ENCODE measurements at places on chromosomes 6 and 20.

DNA sequence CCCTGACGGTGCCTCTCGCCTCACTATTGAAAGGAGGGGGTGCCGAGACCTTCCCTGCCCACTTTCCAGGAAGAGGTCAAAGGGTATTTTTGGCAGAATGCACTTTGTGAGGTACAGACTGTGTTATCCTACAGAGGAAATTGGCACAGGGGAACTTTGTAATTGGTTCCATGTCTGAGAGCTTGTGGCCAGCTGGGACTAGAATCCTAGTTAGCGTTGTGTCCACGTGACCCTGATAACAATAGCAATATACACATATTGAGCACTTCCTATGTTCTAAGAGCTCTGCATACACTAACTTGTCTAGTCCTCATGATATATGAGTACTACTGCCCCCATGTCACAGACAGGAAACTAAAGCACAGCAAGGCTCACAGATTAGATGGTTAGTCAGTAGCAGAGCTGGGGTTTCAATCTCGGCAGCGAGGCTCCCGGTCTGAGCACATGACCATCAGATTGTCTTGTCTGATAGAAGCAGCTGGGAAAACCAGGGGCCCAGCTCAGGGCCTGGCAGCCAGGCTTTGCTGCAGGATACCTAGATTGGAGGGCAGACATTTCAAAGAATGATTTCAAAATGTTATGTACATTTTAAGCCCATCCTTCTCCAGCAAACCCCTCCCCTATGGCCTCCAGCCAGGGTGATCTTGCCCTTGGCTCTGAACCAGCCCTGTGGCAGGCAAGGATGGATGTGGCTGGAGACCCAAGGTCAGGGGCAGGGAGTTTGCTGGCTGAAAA lies 1.4 kb downstream of the MAPK13 start:
- DNase-seq = peak; percentile 43

DNA sequence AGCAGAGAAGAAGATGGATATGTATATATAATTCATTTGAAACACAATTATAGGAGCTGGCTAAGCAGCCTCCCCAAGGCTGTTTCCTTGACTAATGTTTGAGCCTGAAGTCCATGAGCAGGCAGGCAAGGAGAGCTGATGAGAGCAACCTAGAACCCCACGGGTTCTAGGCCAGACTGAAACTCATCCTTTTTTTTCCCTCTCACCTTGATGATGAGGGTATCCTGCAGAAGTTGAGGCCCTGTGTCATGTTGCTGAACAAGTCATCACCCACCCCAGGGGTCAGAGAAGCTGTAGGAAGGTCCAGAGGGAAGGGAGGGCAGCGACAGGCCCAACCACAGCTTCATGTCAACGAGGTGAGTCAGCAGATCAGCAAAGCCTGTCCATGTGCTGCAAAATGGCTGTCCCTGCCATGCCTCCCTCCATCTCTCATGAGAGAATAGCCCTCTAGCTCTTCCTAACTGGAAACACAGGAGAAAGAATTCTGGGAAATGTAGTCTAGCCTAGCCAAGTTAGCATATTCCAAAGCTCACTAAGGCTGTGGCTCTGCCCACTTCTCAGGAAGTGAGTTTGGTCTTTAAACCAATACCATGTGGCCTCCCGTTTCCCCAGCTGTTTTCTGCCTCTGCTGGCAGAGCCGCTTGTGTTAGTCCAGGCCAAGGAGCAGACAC lies 91.3 kb upstream of the DTNBP1 start:
- no peak for DNase-seq

GRCh38 chr6:136822046-136822375 lies 381 bp upstream of the PEX7 start:
- DNase-seq = peak; percentile 50

GRCh38 chr20:53331151-53331973 lies 262.3 kb downstream of the ZNF217 start:
- DNase-seq = no peak

GRCh38 chr6:79559706-79560105 lies 22.5 kb upstream of the LCA5 start:
- no peak for DNase-seq

GRCh38 chr20:41135888-41136679 lies 1.3 kb upstream of the PLCG1 start:
- no peak for DNase-seq

GRCh38 chr6:10429638-10430427 lies 15.0 kb upstream of the TFAP2A start:
- DNase-seq = peak; percentile 34

GRCh38 chr20:63580796-63581461 lies 6.9 kb upstream of the HELZ2 start:
- DNase-seq = peak; percentile 23

DNA sequence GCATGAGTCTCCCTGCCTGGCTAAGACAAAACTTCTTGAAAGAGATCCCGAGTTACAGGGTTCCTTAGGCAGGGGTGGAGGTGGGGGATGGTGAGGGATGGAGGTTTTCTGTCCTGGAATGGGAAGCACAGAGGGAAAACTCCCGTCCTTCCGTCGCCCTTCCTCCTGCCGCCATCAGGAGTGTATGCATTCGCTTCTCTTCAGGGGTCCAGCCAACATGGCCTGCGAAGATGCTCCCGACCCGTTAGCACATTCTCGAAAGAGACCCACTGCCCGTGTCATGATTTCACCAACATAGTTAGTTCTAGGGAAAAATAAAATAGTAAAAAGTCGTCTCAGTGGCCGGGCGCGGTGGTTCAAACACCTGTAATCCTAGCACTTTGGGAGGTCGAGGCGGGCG lies 37.1 kb downstream of the KIF25 start:
- DNase-seq = no peak

GRCh38 chr6:18390476-18390875 lies 3.3 kb downstream of the RNF144B start:
- no peak for DNase-seq

DNA sequence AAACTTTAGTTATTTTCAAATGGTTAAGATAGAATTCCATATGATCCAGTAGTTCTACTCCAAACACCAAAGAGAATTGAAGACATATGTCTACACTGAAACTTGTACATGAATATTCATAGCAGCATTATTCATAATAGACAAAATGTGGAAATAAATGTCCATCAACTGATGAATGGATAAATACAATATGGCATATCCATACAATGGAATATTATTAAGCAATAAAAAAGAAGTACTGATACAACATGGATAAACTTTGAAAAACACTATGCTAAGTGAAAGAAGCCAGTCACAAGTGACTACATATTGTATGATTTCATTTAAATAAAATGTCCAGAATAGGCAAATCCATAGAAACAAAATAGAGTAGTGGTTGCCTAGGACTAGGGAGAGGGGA lies 33.6 kb upstream of the TRAF3IP2 start:
- DNase-seq = no peak

GRCh38 chr6:22349051-22349450 lies 52.2 kb upstream of the PRL start:
- no peak for DNase-seq

- no peak for DNase-seq
Observed at GRCh38 chr6:127077886-127078285, 40.6 kb upstream of the RSPO3 start.

DNA sequence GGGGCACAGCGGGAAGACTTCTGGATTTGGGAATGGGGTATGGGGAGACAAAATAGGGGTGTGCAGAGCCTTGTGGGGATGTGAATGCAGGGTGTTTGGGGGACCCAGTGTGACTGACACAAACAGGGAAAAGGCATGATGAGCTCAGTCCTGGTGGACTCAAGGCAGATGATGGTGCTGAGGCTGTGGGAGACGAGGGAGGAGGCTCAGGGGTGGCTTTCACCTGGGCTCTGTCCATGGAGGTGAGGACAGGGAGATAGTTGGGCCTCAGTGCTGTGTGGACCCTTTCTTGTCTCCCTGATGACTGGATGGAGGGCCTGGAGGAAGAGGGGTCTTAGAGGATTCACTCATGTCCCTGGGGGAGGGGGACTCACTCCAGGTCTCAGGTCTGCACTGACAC lies 26.2 kb upstream of the MICB start:
- no peak for DNase-seq

DNA sequence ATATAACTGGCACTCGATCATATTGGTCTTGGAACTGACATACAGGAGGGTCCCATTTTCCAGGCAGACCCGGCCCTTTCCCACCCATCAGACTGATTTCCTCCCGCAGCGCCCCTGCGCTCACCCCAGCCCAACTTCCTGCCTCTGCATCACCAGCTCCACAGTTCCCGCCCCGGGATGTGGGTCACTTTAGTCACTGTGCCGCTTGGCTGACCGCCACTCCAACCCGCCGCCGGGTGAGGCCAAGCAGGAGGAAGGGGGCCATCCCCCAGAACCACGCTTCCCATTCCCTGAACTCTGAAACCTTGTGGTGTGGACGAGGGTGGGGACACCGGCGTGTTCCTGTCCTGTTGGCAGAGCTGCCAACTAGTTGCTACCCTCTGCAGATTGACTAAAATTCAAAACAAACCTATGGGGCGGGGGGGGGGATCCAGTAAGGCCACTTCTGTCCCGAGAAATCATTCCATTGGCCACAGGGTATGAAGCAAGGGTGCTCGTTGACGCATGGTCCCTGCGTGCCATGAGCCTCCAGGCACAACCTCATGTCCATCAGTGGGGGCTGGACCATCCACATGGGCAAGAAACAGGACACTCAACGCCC lies 12.3 kb downstream of the TGM2 start:
- DNase-seq = no peak

DNA sequence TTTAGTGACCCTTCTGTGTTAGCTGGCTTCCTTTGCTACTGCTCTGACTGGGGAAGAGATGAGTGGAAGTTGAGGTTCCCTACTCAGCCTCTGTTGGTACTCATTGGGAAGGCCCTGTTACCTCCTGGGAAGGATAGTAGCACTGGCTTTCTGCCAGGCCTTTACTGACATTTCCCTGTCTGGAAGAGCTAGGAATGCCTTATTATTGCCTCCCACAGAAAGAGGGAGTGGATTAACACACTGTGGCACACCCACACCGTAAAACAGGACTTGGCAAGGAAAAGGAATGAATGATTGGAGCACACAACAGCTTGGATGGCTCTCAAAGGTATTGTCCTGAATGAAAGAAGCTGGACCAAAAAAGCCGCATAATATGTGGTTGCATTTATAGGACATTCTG lies 12.2 kb downstream of the ZNF831 start:
- DNase-seq = no peak

- DNase-seq = peak; percentile 62
Observed at GRCh38 chr6:121055572-121056163, 278.6 kb downstream of the TBC1D32 start.

GRCh38 chr6:3135668-3136291 lies 17.3 kb downstream of the BPHL start:
- no peak for DNase-seq

DNA sequence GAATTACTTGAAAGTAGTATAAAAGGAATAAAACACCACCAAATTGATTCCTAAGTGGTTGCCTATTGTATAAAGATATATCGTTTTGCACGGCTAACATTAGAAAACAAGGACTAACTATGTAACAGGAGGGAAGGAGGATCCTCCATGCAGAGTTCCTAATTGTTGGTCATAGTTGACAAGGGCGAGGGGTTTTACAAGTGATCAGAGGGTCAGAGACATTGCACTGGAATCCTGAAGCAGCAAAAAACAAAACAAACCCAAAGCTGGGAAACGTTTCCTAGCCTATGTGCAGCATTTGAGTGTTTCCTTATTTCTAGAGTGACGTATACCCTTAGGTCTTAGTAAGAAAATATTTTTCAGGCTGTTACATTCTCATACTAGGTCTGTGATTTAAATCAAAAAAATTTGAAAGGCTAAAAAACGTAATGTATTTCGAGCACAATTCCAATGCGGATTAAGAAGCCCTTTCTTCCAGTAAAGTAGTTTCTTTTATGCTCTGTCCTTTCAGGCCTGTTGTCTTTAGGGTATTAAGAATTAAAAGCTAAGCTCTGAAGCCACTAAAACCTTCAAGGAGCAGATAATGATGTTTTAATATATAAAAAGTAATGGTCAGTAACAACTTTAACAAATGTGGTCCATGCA lies 373.8 kb upstream of the MMS22L start:
- DNase-seq = no peak

DNA sequence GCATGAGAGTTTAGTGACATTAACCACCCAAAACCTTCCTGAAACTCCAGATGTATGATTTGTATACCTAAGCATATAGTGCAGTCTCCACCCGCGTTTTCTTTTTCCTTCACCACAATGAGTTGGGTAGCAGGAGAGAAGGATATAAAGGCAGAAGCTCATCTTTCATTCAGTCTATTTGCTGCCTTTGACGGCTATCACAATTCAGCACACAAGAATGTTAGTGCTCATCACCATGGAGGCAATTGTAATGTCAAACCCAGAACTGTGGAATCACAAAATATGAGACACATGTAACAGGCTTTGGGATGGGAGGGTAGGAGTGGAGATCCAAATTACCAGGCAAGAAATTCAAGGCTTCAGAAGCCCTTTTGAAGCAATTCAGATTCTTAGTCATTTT lies 17.6 kb downstream of the ZHX3 start:
- DNase-seq = no peak

DNA sequence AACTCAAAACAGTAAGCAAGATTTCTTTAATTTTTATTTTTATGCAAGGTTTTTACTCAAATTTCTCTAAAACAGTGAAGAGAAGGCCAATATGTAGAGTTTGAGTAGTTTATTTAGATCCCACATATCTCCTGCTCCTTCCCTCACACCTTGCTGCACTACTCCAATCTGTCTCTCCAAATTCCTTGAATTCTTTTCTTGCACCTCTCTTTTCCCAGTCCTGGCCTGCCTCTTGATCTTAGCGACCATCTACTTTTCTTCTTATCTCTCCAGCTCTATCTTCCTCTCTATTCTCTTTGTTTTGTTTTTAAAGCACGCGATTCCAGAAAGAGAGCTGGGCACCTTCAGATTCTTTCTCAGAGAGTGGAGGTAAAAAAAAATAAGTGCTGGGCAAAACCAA lies 86.7 kb upstream of the KCNQ5 start:
- no peak for DNase-seq

DNA sequence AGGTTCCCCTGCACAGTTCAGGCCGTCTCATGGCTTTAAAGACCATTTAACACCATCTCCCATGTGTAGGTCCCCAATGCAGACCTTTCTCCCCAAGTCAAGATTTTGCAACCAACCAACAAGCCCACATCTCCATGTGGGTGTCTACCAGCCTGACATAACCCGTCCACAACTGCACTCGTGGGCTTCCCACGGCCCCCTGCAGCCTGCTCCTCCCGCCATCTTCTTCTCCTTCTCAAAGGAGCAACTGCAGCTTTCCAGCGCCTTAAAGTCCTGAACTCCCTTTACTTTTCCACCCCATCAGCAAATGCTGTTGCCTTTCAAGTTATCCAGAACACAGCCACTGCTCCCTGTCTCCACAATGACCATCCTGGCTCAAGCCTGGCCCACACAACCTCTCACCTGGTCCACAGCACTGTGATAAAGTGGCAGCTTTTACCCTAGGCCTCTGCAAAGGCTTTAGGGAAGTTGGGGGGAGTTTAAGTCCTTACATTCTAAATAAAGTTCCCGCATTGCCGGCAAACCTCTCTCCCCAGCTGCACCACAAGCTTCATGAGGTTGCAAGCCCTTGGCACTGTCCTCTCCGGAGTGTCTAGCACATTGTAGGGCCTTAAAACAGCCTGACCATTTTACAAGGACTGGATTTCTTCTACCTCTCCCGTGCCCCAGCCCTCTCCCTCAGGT lies 140.5 kb downstream of the PREX1 start:
- no peak for DNase-seq

DNA sequence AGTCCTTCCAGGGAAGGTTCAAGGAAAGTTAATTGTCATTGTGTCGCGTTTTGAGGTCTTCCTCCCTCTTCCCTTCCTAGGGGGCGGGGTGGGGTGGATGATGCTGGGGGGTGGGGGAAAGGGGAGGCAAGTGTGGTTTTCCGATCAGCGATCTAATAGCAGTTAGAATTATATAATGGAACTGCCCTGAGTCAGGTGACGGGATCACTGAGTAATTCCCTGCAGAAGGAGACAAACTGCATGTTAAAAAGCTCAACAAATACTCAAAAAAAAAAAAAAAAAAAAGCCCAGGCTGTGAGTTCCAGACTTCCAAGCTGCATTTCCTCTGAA lies 240.4 kb downstream of the PHACTR1 start:
- no peak for DNase-seq

All from NCI-H345 (cell line).